ENCODE measurements at places on chromosomes 13 and 19.

GRCh38 chr13:74015137-74015536 lies 119.1 kb downstream of the KLF12 start:
- DNase-seq: no peak

DNA sequence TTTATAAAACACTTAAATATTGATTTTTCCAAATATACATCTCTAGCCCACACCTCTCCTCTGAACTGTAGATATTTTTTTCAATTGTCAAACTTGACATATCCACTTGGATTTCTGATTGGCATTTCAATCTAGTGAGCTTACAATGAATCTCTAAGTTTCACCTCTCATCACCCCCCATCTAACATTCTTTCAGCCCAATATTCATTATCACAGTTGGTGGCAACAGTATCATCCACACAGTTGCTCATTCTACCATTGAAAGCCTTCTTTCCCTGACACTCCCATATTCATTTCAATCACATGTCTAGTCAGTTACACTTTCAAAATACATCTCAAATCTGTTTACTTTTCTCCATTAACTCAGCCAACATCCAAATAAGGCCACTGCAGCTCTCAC lies 385.2 kb downstream of the PCDH20 start:
- DNase-seq: no peak

GRCh38 chr13:30181888-30182651 lies 125.3 kb downstream of the KATNAL1 start:
- DNase-seq: no peak

DNA sequence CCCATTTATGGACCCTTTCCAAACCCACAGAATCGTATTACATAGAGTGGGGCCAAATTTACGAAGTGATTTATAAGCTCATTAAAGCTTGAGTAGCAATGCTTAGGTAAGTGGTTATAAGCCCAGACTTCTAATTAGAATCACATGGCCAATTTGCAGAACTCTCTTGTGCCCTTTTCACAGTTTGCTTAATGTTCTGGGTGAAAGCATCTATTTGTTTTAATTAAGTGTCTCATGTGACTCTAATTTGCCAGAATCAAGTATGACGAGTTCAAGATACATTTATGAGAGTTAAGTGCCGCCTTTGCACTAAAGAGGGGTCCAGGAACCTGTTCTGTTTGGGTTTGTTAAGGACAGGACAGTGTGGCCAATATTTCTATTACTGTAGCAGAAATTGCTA lies 46.0 kb upstream of the ZNF681 start:
- no peak for DNase-seq

GRCh38 chr13:33976965-33977364 lies 159.0 kb downstream of the RFC3 start:
- no peak for DNase-seq

DNA sequence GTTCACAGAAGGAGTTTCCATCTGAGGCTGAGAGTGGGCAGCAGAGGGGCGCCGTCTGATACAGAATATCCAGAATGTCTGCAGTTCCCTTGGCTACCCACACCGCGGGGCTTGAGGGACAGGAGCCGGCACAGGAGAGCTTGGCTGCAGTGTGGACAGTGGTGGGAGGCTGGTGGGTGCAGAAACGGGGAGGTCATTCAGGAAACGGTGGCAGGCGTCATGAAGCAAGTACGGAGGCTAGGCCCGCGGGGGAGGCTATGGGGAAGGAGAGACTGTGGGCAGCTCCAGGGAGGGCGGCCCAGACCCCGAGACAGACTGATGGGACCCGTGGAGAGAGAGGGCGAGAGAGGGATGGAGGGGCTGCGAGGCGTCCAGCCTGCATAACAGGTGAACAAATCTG lies 55.2 kb upstream of the UQCRFS1 start:
- DNase-seq: no peak

DNA sequence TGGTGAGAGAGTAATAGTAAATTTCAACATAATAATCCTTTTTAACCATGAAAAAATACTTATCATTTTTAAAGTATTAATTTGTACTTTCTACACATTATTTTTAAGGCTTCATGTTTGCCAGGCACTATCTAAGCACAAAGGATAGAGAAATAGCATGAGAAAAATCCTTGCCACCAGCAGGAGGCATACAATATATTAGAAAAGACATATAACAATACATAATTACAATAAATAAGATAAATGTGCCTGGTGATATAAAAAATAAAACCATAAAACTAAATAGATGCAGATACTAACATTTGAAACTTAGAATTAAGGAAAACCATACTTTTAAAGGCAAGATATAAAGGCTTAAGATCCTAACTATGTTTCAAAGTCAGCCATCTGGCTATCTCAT lies 1256.4 kb downstream of the DIAPH3 start:
- no peak for DNase-seq

DNA sequence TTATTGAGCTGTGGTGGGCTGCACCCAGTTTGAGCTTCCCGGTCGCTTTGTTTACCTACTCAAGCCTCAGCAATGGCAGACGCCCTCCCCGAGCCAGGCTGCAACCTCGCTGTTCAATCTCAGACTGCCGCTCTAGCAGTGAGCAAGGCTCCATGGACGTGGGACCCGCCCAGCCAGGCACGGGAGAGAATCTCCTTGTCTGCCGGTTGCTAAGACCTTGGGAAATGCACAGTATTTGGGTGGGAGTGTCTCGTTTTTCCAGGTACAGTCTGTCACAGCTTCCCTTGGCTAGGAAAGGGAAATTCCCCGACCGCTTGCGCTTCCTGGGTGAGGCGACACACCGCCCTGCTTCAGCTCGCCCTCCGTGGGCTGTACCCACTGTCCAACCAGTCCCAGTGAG lies 27.7 kb upstream of the UBAC2 start:
- DNase-seq: no peak

DNA sequence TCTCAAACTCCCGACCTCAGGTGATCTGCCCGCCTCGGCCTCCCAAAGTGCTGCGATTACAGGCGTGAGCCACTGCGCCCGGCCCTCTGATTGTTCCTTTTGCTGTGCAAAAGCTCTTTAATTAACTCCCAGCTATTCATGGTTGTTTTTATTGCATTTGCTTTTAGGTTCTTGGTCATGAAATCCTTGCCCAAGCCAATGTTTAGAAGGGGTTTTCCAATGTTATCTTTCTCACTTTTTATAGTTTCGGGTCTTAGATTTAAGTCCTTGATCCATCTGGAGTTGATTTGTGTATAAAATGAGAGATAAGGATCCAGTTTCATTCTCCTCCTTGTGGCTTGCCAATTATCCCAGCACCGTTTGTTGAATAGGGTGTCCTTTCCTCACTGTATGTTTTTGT lies 19.2 kb upstream of the GRTP1 start:
- no peak for DNase-seq

DNA sequence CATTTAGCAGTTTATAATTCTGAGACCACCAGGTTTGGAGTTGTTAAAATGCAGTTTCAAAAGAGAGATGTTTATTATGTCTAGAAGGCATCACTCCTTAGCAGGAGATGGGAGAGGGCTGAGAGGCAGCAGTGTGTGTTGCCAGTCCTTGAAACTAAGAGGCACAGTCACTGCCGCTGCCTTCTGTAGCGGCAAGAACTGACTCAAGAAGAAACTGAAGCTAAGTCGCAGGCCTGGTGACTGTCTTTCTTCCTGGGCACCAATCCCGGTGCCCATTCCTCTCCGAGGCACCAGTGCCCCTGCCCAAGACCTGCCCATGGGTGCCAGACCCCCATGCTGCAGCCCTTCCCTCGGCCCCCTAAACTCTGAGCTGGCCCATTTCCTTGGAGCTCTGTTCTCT lies 20.1 kb downstream of the N4BP2L1 start:
- DNase-seq: peak; percentile 3

DNA sequence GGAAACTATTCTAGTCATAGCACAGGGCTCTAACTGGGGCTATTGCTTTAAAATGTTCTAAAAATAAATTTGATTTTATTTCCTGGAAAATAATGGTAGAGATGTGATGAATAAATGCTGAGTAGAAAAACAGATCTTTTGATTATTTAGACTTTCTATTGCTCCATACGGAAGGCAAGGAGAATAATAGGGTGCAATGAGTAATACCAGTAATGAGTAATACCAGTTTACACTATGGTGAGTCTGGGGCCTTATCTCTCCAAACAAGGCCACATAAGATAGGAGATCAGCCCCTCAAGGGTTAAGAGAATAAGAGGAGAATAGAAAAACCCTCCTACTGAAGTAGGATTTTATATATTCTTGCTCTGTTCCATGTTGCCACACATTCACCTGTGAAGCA lies 390.4 kb downstream of the KLF5 start:
- DNase-seq: no peak

DNA sequence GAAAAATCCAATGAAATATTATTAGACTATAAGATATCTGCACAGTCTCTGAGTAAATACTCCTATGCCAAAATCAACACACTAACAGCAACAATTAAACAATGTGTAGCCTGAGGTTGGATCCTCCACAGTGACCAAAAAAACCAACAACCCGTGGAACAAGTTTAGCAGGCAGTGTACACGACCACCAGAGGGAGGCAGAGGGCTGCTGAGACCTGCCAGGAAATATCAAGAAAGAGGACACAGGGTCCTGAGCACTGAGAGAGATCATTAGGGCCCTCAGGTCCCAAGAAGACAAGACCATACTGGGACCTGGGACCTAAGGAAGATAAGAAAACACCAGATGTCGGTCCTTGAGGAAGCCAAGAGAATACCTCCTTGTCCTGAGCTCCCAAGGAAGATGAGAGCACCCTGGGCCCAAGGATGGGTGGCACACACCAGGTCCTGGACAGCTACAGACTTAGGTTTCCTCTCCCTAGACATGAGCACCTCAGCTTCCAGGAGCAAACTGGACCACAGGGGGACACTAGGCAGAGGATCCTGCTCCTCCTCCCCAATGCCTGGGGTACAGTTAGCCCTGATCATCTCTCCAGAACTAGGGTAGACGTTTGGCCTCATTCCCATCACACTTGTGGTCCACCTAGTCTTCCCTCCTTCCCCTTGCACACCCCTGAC lies 822 bp upstream of the ZNF274 start:
- peak; percentile 52 for DNase-seq

DNA sequence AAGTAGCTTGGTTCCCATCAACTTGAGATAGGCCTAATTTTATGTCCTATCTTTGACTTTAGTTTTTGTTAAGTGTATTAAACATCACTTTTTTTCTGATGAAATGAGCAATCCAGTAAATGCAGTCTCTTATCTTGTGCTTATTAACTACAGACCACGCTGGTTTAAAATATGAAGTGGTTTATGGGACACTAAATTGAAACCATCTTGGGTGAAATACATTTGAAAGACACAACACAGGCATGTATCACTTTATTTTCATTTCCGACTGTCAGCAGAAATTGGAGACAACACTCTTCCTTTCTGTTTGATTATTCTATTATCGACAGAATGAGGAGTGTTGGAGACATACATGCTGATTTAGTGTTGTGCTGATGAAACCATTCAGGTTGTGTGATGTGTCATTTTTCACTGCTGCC lies 447.7 kb downstream of the GPC6 start:
- no peak for DNase-seq

GRCh38 chr19:35069696-35070095 lies 28.2 kb downstream of the HPN start:
- DNase-seq: no peak

DNA sequence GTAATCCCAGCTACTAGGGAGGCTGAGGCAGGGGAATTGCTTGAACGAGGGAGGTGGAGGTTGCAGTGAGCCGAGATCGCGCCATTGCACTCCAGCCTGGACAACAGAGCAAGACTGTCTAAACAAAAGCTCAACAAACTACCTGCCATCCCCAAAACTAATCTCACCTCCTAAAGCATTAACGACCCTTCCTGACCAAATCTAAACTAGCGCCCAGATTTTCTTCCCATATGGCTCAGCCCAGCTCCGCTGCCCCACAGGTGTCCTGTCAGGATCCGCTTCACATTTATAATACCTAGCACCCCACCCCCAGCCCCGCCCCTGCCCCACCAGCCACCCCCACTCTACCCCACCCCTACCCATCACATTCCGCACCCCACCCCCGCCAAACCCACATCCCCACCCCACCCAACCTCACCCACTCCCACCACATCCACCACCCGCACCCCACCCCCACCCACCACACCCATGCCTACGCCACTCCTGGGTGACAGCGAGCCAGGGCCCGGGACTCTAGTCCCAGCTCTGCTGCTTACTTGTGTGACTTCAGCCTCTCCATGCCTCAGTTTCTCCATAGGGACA lies 599 bp downstream of the C19orf12 start:
- DNase-seq: no peak

GRCh38 chr19:31074199-31075125 lies 274.8 kb downstream of the TSHZ3 start:
- no peak for DNase-seq

- no peak for DNase-seq
These were observed 2.7 kb upstream of the REXO1 start for GRCh38 chr19:1850809-1851653.

- no peak for DNase-seq
These were observed 72.7 kb downstream of the URI1 start for GRCh38 chr19:30014770-30015169.

DNA sequence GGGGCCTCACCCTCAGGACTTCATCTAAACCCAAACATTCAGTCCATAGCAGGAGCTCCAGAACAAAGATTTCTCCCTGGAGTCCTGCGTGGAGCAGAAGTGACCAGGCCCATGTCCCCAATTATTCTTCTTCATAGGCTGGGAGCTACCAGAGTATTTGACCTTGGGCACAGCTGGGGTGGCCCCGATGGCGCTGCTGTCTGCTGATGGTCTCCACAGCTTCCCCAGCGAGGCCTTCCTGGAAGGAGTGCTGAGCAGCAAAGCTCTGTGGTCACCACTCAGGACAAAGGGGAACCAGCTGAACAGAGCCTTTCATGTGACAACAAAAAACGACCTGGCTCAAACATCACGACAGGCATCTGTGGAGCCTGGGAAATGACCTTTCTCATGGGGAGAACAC lies 62.7 kb upstream of the ARGLU1 start:
- DNase-seq: no peak

GRCh38 chr13:28542804-28543203 lies 47.9 kb upstream of the FLT1 start:
- DNase-seq: no peak

GRCh38 chr19:47601180-47601904 lies 7.6 kb upstream of the BICRA start:
- DNase-seq: no peak
